SJCRH30 (cell line): ENCODE measurements at places on chromosomes 4 and X. TPM values are rescaled to one million over a fixed set of nuclear protein-coding genes. Genes with fewer than 3 reads are reported as not detected.

DNA sequence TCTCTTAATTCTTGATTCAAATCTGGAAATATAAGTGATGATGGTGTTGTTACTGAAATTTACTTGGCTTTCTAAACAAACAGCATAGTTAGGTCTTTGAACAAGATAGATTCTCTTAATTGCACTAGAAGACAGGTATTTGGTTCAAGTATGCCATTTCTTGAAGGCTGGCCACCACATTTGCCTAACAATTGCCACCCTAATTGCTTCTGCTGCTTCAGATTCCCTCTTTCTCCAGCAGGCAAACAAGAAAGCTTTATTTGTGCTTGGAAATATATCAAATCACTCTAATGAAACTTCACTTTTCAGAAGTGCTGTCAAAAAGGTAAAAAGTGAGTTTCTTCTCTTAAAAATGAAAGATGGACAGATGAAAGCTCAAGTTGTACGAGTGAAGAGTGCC, 418.6 kb downstream of the INPP4B start:
- no peak for DNase-seq

DNA sequence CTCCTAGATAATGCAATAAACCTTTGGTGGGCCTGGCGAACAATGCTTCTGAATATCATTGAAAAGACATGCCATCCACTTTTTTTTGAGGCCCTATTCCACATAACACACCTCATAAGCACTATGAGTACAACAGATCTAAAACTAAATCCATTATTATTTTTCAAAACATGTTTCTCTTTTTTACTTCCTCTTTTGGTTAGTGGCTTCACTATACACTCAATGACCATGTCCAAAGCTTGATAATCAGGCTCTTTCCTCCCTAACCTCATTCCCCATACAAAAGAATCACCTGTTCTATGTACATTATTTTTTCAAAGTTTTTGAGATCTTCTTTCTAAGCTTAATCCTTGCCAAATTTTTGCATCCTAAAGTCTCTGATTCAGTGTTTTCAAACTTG, 20.4 kb upstream of the NPY2R start:
- no peak for DNase-seq

DNA sequence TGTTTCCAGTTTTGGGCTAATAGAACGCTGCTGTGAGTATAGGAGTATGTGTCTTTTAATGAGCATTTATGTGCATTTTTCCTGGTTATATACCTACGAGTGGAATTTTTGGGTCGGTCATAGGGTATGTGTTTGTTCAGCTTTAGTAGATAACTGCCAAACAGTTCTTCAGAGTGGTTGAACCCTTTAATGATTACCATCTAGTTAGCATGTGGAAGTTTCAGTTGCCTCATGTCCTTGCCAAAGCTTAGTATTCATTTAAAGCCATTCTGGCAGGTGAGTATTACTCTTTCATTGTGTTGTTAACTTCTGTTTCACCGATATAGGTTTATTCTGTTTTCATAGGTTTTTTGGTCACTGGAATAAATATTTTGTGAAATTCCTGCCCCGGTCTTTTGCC, 229.1 kb downstream of the ARHGAP10 start:
- no peak for DNase-seq

- no peak for DNase-seq
Measured at GRCh38 chrX:8204169-8204935, 33.3 kb upstream of the VCX2 start.

Gene NWD2
- total RNA-seq: 0.02 TPM in 1 of 2 replicates, not detected in the other

Gene GUCY1A1
- 0.08 TPM in 1 of 2 replicates, not detected in the other for total RNA-seq
